ENCODE measurements at places on chromosomes 4 and X.

DNA sequence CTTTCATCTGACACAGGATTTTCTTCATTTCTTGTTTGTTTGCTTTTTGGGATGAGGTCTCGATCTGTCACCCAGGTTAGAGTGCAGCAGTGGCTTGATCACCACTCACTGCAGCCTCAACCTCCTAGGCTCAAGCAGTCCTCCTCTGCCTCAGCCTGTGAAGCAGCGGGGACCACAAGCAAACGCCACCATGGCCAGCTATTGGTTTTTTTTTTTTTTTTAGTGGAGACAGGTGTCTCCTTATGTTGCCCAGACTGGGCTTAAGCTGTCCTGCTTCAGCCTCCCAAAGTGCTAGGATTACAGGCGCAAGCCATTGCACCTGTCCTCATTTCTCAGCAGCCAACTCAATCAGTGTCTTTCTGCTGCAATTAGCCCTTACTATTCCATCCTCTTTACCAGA lies 10.3 kb downstream of the SPRY1 start:
- DNase-seq, result no peak

DNA sequence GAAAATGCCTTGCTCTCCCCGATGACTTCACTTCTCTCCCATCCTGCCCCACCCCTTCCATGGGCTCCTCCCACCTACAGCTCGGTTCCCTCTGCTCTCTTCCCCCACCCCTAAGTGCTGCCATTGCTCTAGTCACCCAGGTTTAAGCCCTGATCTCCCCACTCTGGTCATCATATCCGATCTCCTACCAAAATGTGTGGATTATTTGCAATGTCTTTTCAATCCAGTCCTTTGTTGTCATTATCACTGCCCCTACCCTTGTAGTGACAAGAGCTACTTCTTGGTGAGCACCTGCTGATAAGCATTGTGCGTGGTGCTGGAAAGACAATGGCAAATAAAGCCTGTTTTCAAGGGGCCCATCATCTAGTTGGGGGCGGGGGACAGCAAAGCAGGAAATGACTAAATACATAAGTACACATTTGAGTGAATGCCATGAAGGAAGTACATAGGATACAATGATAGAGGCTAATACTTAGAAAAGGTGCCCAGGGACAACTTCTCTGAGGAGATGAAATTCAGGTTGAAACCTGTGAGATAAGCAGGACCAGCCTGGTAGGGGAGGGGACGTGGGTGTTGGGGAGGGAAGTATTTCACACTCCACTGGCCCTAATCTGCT lies 63.8 kb downstream of the DLG3 start:
- DNase-seq, result no peak

GRCh38 chr4:88027611-88028608 lies 20.5 kb downstream of the PKD2 start:
- DNase-seq, result no peak

DNA sequence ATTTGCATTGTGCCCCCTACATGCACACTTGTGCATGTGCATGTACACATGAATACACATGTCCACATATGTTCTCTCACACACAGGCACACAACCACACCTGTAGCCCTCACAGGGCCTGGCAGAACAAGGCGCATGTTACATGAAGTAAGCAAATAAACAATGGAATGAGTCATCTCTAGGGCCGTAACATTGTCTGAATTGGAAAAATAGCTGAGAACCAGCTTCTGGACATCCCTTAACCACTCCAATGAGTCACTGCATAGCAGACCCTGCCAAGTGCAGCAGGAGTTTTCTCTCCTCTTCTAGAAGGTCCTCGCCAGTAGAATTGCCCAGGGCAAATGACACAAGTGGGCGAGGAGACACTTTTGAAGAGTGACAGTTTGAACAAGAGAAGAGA lies 66.1 kb downstream of the MAGEA10 start:
- no peak for DNase-seq

DNA sequence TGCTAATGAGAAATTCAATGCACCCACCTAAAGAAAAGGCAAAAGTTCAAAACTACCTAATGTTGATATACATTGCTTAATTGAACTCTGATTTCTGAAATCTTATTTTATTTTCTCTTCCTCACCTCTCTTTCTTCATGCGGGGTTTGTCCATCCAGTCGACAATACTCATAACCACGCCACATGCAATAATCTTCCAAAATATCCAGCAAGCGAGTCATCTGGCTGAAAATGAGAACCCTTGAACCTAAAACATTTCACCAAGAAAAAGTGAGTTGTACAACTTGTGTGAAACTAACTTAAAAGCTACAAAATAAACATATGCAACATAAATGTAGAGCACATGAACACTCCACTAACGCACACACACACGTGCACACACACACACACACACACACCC lies 26.7 kb downstream of the SMARCA1 start:
- no peak for DNase-seq
